ENCODE measurements at places on chromosomes 11 and 22.

GRCh38 chr11:70716986-70717775, 318.9 kb downstream of the CTTN start:
- no peak for DNase-seq

- DNase-seq: no peak
These were observed 48.2 kb downstream of the BCR start for GRCh38 chr22:23228503-23228902.

- no peak for DNase-seq
These were observed 497 bp upstream of the SSRP1 start for GRCh38 chr11:57336111-57336666.

DNA sequence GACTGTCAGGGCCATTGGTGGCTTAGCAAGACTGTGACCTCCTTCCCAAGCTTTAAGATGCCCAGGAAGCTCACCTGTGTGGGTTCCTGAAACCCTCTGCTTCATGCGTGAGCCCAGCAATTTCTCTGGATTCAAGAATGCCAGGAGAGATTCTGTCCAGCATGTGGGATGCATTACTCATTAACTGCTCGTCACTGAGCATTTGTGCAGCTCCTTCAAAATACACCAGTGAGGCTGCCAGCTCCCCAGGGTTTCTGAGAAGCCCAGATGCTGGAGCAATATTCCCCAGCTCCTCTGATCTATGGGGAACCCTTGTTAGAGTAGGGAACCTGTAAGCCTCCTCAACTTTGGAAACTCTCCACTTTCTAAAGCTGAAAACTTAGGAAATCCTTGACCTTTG, 126.5 kb downstream of the CHST1 start:
- DNase-seq: no peak

- no peak for DNase-seq
These were observed 6.8 kb downstream of the RNF169 start for GRCh38 chr11:74755395-74755995.

DNA sequence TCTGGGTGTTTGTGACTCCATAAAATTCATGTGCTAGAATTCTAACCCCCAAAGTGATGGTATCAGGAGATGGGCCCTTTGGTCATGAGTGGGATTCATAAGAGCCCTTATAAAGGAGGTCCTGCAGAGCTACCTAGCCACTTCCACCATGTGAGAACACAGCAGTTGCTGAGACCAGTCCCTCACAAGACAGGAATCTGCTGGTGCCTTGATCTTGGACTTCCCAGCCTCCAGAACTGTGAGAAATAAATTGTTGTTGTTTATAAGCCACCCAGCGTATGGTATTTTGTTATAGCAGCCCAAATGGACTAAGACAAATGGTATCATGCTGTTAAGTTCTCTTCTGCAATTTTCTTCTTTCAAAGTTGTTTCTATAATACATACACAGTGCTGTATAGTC, 1.5 kb upstream of the PLAAT5 start:
- no peak for DNase-seq

GRCh38 chr11:115581871-115582639, 77.8 kb upstream of the CADM1 start:
- DNase-seq: no peak

- no peak for DNase-seq
These were observed 52.5 kb downstream of the GRAMD4 start for GRCh38 chr22:46672731-46673130.

GRCh38 chr11:112485280-112485679, 224.6 kb upstream of the PLET1 start:
- no peak for DNase-seq

GRCh38 chr22:46007848-46008261, 30.9 kb upstream of the WNT7B start:
- DNase-seq: peak; percentile 45

DNA sequence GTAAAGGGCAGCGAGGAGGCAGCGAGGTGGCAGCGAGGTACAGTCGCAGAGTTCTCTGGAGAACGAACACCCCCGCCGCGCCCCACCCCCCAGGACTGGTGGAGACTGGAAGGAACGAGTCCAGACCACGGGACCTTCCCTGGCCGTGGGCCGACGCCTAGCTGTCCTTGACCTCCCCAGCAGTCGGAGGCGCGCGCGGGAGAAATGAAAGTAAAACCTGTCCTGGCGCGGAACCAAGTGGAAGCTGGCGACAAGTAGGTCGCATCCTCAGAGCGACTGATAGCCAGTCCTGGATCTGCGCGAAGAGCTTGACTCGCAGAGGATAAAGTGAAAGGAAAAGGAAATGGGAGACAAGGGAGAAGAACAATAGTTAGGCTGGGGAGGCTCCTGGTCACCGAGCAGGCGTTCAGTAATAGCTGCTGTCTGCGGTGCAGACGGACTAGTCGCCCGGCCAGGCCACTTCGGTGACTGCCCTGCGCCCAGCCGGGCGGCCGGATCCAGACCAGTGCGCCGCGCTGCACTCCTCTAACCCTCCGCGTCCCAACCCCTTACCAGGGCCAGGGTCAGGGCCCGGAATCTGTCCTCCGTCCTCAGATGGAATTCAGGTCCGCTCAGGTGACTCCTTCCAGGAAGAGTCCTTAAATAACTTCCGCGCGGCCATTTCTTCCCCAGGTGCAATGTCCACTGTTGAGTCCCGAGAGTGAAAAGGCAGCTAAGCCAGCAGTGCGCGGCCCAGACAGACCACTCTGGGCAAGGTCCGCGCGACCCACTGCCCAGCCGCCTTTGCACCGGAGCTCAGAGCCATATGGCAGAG, 1.9 kb upstream of the ADM start:
- DNase-seq: no peak

- DNase-seq: no peak
These were observed 49.0 kb downstream of the GRAMD4 start for GRCh38 chr22:46669201-46669600.

DNA sequence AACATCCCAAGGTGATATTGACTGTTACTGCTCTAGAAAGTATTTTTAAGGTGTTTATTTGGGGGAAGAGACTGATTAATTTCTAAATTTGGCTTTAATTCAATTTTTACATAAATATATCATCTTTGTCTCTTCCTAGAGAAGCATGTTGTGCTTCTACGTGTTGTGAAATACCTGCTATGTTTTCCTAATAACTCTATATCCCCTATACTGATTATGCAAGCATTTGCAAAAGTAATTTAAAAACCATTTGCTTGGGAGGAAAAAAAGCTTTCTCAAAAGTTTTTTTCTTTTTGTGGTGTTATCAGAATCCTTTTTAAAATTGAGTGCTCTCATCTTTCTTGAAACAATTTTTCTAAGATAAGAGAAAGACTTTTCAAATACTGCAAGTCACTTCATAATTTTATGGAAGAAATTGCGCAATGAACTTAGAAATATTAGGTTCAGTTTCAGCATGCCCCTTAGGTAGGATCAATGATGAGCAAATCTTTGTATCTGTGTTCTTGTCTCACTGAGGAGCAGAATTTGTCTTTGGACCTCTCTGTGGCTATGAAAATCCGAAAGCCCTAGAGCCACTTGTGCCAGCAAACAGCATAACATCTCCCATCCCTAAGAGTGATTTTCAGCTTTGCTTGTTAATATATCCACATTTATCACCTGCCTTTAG, 7.4 kb upstream of the BLID start:
- no peak for DNase-seq

DNA sequence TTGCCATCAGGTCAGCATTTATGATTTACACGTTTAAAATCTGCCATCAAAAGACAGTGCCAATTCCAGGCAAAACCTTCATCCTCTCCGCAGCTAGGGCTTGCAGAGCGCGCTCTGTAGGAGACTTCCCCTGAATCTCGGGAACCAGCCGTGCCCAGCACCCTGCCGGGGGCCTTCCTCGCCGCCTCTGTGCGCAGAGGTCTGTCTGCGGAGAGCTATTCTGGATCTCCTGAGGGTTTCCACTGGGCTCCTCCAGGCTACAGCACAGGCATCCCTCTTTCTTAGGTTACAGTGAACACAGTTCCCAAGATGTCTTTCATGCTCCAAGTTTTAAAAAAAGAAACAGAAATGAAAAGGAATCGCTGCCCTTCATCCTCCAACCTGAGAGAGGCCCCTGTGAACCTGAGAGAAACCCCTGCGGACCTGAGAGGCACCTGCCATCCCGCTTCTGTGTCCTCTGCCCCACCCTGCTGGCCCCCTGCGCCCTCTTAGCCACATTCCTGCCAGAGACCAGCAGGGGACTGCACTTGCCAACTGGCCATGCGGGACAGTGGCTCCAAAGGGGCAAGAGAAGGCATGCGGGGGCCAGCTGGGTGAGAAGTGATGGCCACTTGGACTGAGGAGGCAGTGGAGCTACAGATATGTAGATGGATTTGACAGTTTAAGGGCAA, 16.1 kb downstream of the TP53AIP1 start:
- no peak for DNase-seq

GRCh38 chr11:65224930-65225278, 36.9 kb upstream of the POLA2 start:
- DNase-seq: peak; percentile 27

GRCh38 chr11:32597921-32598320, 14.3 kb downstream of the EIF3M start:
- DNase-seq: no peak

DNA sequence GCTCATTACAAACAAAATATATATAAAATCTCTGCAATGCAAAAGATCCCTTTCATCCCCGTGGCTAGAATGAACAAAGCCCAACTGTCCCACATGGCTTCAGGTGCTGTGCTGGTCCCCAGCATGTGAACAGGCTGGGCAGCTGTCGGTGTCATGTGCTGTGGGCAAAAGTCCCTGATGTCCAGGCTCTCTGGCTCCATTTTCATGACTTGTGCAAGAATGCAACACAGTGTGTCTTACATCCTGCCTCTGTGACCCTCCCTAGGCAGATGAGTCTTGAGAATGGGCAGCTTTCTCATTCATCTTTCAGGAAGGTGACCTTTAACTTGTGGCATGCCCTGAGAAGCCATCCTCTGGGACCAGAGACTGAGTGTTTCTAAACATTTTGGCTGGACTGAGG, 14.5 kb downstream of the GUCD1 start:
- no peak for DNase-seq

GRCh38 chr11:133727774-133728173, 117.5 kb downstream of the SPATA19 start:
- no peak for DNase-seq

DNA sequence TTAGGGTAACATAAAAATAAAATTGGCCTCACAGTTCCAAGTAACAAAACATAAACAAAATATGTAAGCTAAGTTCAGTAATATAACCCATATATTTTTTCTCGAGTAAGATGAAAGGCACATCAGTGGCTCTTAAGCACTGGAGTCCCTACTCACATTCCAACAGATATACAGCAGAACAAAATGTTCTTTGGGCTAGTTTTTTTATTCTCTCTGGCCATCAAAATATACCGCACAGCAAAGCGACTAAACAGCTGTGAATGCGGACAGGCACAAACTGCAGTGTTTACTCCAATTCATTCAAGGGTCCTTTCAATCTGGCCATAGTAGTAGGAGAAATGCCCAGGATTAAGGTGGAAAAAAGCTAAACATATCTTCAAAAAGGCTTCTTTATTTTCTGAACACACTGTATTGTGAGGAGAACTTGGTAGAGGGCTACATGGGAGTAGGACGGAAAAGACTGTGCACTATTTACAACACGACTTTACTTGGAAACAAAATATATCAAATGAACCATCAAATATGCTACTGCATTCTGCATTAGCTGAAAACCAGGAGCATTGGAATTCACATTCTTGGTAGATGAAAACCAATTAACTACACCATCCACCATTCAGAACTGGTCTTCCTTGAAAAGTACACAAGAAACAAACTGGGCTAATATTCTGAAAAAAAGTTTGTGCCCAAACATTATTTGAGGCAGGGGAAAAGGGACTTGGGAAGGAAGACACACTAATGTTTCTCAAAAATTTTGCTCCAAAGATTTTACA, 4.4 kb downstream of the CDON start:
- no peak for DNase-seq

GRCh38 chr22:35393116-35394010, 6.6 kb upstream of the MCM5 start:
- DNase-seq: no peak

- no peak for DNase-seq
These were observed 138.9 kb downstream of the DDX10 start for GRCh38 chr11:108803776-108804175.

DNA sequence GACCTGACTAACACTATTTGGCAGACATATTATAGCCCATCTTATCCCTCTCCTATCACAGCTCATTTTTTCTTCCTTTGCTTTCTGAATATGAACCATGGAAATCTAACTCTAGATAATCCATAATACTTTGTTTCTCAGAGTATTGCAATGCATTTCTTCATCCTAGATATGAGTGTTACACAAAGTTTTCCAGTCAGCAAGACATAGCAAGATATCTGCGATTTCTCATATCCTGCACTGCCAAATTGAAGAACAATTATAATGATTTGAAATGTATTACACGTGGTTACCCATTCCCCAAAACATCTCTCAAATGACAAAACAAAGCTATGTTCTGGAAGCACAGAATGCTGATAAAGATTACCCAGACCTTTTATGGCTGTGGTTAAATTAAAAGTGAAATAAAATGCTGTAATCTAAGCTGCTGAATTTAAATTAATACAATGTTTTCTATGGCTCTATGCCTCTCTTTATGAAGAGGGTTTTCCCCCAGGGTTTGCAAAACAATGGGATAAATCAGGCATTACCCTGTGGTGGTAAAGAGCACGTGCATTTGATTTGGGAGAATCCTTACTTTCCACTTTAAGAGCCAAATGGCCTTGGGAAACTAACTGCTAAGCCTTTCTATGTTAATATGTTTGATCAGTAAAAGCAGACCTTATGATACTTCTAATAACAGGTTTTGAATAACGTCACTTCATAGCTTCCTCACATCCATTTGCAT, 1291.0 kb upstream of the CNTN5 start:
- no peak for DNase-seq

GRCh38 chr22:46612904-46613605, 7.1 kb upstream of the GRAMD4 start:
- no peak for DNase-seq

GRCh38 chr22:33012833-33013450, 45.2 kb downstream of the SYN3 start:
- no peak for DNase-seq

DNA sequence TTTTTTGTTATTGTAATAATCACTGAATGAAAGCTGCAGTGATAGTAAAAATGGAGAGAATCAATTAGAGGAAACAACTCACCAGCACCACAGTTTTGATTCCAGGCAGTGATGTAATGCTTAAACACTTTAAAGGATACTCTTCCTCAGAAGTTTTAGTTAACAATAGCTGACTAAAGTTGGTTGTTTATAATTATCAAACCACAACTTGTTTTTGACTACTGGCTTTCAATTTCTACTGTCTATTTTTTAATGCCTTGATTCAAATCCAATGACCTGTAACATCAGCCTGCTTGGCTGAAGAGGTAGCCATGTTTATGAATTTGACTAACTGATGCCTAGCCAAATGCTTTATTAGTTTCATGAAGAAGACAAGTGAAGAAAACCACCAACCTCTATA, 18.2 kb upstream of the CASP12 start:
- DNase-seq: no peak

GRCh38 chr11:134818516-134818915, 406.5 kb upstream of the B3GAT1 start:
- no peak for DNase-seq

GRCh38 chr11:8638300-8638699, 44.2 kb downstream of the TRIM66 start:
- DNase-seq: no peak

- DNase-seq: no peak
These were observed 59.2 kb upstream of the SHISAL1 start for GRCh38 chr22:44371741-44372525.

GRCh38 chr11:62033191-62034035, 66.0 kb upstream of the FTH1 start:
- no peak for DNase-seq

All from epithelial cell of prostate (primary cell).